ENCODE measurements at places on chromosomes 11 and 22.

GRCh38 chr11:63683133-63683991 is 2.1 kb downstream of the RTN3 start:
- no peak for DNase-seq

DNA sequence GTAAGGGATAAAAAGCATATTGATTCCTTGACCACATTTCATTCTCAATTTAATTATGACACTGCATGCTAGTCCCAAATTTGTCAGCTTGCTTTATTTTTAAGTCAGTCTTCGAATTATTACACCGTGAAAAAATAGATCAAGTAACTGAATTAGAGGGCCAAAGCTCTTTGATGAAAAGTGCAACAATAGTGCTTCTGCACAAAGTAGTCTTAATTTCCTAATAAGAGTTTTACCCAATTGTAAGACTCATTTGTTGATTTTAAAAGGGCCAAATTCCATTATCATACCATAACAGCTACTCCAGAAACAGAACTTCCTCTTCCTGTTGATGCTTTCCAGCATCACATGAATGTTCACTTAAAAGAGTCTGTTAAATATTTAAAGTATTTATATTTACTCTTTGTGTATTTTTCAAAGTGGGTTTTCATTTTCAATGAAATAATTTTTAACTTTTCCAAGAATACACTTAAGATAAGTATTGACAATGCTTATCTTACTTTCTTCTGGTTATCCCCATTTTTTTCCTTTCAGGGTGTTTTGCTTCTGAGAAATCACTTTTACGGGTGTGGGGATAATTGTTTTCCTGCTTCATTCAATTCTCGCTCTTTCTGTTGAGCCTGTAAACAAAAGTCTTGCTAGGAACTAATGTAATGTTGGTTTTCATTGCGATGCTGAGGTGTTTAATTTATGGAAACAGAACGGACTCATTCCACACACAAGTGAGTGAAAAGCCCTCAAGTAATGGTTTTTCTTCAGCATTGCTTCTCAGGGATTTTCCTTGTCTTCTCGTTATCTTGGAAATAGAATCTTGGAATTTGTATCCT is 2.1 kb downstream of the ARHGEF12 start:
- DNase-seq: no peak

DNA sequence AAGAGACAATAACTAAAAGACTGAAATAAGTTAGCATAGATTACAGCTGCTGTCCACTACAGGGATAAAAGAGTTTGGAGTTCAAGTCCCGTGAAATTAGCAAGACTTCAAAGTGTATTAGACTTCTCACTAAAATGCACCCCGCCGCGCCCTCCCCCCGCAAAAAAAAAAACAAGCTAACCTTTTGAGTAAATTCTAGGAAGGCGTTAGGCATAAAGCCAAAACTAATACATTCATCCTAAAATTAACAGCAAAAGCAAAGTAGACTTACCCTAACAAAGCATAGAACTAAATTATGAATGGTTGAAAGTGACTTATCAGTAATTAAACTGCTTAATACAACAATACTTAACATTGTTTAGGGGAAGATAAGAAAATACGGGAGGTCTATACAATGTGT is 581.0 kb upstream of the CHORDC1 start:
- DNase-seq: no peak

DNA sequence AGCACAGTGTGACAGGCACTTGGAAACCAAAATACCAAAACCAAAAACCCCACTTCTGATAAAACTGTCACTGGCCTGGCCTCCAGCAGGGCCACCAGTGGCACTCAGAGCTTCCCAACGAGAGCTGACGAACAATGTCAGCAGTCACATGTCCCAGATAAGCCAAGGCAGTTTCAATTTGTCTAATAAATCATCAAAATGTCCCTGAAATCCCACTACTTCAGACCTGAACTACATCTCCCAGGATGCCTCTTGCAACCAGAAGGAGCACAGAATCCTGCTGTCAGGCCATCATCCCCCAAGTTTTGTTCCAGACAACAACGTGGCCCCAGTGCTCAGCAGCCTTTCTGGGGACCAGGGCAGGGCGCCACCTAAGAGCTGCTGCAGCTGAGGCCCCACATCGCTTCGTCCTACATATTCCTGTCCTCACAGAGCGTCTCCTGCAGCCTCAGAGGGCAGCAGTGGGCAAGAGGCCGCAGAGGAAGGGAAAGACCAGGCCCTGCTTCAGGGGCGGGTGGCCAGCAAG is 25.1 kb downstream of the LRFN4 start:
- DNase-seq: no peak

DNA sequence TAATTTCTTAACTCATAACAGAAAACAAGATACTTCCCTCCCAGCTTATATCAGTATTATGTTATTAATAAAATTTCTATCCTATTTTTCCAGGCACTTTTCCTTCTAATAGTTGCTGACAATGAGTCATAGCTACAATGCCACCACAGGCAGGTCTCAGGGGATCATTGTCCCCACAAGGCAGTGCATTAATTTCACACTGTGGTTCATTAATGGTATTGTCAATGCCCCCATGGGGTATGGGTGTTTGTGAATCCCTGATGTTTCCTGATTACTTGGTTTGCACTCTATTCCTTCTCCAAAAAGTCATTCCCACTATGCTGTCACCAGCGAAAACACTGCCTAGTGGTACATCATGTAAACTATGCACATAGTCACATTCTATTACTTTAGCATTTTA is 345.5 kb upstream of the CTSC start:
- DNase-seq: no peak

DNA sequence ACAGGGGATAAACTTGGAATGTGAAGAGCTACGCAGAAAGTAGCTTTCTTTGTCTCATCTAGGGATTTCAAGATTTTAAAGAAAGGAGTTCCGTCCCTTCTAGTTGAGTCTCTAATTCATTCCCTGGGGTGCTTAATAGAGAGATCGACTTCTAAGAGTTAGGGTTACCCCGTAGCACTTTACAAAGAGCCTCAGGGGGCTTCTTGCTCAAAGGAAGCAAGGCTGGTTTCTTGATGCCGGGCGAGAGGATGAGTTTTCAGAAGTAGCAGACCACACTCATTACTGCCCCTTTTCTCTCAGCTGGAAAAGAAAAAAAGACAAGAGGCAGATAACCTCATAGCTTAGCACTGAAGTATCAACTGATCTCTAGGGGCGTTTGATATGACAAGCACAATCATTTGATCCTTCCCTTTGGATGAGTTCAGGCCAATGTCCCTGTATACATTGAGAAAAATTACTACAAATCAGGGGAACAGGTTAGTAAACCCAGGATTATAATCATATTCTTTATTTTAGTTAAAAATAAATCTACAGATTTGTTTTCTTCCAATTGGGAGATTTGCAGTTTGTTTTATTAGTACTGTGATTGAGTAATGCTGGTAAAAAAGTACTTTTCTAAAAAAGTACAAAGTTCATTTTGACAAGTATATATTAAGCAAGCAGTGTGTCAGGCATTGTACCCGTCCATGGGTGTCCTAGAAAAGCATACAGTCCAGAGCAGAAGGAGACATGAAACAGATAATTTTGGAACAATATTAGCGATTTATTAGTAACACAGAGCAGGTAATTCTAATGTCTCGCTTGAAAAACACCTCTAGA is 18.7 kb downstream of the ELMOD1 start:
- no peak for DNase-seq

GRCh38 chr22:30127749-30128166 is 47.5 kb downstream of the HORMAD2 start:
- DNase-seq: no peak

GRCh38 chr11:114290503-114291235 is 5.5 kb upstream of the NNMT start:
- DNase-seq: no peak

- no peak for DNase-seq
Measured at GRCh38 chr11:43197379-43197778, 114.4 kb upstream of the API5 start.

- DNase-seq: no peak
Measured at GRCh38 chr11:57460022-57460757, at the start of gene RTN4RL2. Gene RTN4RL2, plus strand, starts transcription at chr11:57460528. Its CDS starts 338 bp downstream, at chr11:57460866.

GRCh38 chr22:44496844-44497217 is 1.2 kb downstream of the RTL6 start:
- DNase-seq: no peak

DNA sequence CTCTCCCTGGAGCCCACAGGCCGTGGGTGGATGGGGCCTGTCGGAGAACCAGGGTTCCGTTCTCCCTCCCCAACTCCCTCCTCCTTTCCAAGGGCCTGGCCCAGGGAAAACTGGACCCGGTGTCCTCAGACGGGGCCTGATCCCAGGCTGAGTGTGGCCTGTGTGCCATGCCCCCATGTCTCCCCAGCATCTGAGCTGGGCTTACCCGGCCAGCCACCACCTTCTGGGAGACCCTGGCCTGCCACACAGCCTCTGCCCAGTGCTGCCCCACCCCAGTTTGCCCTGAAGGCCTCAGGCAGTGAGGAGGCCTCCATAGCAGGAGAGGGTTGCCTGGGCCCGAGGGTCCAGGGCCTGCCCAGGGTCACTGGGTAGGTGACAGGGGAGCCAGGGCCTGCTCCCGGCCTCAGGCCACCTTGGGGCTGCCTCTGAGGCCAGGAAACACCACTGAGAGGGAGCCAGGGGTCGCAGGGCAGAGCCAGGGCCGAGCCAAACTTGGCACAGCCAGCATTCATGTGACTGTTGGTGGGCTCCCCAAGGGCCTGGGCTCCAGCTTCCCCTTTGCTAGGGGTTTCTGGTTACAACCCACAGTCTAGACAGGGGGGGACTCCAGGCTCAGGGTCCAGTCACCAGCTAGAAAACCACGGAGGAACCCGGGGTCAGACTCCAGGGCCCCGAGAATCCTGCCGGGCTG is 590 bp upstream of the IFITM10 start:
- no peak for DNase-seq

GRCh38 chr11:110832539-110832938 is 120.3 kb upstream of the ARHGAP20 start:
- no peak for DNase-seq

- DNase-seq: no peak
Measured at GRCh38 chr11:3120071-3120792, 44.9 kb downstream of the OSBPL5 start.

- no peak for DNase-seq
Measured at GRCh38 chr22:44616882-44617655, 84.9 kb upstream of the PRR5 start.

GRCh38 chr11:7004482-7004881 is 15.7 kb downstream of the ZNF214 start:
- DNase-seq: no peak

DNA sequence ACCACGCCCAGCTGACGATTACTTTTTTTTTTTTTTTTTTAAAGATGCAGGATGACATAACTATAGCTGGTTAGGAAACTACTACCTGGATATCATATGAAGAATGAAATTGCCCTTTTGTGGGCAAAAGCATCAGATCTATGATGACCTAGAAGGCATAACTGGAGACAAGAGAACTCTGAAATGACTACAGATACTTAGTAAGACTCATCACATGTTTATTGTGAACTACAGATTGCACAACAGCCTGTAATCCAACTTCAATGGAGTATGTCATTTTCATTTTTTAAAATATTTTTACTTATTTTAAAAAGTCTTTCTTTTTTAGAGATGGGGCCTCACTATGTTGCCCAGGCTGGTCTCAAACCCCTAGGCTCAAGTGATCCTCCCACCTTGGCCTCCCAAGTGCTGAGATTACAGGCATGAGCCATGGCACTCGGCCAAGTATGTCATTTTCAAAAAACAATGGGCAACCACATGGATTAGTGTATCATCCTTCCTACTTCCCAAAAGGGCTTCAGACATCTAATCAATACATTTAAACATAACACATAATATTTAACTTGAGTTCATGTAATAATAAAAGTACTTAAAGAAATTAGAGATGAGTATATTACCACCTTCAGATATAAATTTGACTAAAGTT is 3.3 kb downstream of the MTMR2 start:
- no peak for DNase-seq

GRCh38 chr11:125350206-125351032 is 145.6 kb downstream of the FEZ1 start:
- no peak for DNase-seq

DNA sequence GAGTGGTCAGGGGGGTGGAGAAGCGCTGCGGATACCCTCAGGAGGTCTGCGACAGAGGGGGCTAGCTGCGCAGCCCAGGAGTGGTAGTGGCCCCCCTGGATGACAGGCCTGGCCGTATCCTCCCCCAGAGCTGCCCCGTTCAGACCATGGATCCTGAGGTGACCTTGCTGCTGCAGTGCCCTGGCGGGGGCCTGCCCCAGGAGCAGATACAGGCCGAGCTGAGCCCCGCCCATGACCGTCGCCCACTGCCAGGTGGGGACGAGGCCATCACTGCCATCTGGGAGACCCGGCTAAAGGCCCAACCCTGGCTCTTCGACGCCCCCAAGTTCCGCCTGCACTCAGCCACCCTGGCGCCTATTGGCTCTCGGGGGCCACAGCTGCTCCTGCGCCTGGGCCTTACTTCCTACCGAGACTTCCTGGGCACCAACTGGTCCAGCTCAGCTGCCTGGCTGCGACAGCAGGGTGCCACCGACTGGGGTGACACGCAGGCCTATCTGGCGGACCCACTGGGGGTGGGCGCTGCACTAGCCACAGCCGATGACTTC is 505 bp downstream of the NUDT22 start:
- no peak for DNase-seq

GRCh38 chr11:83566950-83567349 is 280.8 kb upstream of the CCDC90B start:
- DNase-seq: no peak

DNA sequence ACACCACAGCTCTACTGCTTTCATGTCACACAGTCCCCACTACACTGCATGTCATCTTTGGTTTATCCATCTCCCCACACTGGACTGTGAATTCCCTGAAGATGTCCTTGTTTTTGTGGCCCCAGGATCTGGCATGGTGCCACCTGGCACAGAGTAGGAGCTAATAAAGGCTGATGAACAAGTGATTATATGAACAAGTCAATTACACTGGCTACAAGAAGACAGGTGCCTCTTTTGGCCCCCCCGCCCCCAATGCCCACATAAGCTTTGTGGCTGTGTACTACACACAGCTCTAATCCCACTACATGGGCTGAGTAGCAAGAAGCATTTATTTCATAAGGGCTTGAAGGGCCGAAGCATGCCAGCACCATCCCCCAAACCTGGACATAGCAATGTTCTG is 24.7 kb downstream of the PLEKHA7 start:
- DNase-seq: no peak

GRCh38 chr11:17802491-17802890 is 67.9 kb downstream of the KCNC1 start:
- no peak for DNase-seq

GRCh38 chr11:82826526-82826925 is 73.7 kb downstream of the PRCP start:
- DNase-seq: no peak

DNA sequence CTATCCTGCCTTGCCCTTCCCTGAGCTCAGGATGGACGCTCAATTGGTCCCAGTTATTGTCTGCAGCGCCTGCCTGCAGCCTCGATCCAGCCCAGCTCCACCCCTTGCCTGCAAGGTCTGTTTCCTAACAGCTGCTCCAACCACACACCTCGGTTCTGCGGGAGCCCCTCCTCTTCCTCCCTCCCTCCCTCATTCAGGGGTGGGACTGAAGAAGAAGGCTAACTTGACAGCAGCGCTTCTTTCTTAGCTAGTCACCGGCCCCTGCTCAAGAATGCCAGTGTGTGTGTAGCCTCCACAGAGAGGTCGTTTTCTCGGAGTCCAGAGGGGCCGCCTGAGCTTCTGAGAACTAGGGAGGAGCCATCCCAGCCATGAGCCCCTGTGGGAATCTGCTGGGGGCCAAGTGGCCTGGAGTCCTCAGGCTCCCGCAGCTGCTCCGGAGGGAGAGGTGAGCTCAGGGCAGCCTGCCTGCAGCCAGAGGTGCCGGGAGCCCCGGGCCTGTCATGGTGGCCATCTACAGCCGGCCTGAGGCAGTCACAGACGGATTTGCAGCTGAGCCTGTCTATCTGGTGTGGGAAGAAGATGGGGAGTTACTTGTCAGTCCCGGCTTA is 36.1 kb downstream of the LIMK2 start:
- peak; percentile 60 for DNase-seq
